ENCODE measurements at places on chromosomes 5 and 9.
A peak's percentile ranks its signal among the peaks of the same experiment; 100 is the strongest.

DNA sequence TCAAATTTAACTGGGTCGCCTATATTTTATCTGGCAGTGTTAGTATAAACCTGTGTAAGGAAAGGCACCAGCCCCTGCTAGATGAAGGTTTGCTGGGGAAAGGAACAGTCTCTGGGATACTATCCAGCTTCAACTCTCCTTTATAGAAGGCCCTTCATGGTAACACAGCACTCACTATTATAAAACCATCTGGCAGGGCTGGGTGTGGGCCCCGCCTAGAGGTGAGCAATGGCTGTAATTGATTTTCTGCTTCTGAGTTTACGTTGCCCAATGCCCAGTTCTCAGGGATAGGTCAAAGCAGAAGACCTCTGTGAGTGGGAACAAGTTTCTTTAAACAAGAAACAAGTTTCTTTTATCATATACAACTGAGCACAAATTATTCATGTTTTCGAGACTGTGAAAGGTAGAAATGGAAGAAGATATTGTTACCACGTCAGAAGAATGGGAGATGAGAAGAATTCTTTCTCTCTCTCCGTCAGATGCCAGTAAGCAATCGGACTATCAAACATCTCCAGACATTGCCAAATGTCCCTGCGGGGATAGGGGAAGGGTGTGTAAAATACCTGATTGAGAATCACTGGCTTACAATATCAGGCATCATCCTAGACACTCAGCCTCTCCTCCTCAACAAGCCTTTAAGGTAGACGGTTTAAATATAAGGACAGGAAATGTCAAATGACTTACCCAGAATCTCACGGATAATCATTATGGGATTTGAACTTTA lies 205.9 kb downstream of the PDZD2 start:
- peak; percentile 47 for DNase-seq

- no peak for DNase-seq
These were observed 20.0 kb downstream of the MORN5 start for GRCh38 chr9:122179690-122180074.

- DNase-seq: no peak
These were observed 98.4 kb upstream of the ERCC6L2 start for GRCh38 chr9:95777136-95777535.

DNA sequence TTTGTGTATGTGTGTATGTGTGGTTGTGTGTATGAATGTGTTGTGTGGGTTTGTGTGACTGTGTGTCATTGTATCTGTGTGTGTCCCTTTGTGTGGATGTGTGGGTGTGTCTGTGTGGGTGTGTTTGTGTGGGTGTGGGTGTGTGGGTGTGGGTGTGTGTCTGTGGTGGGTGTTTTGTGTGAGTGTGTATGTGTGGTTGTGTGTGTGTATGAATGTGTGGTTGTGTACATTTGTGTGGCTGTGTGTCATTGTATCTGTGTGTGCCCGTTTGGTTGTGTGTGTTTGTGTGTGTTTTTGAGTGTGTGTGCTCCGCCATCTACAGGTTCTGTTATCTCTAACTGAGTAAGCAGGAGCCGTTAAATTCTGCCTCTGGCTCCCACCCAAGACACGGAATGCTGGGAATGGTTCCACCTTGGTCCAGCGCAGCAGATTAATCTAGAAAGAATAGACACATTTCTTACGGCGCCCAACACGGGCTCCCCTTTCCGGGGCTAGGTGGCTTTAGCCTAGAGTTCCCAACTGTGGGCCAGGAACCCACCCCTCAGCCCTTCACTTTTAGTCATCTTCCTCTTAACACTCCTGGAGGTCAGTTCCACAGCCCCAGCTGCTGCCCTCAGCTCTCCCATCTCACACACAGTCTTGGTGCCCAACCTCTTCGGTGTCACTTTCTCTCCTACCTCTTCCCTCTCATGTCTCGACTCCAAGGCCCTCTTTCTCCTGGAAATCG lies 197.1 kb downstream of the TTLL11 start:
- no peak for DNase-seq

DNA sequence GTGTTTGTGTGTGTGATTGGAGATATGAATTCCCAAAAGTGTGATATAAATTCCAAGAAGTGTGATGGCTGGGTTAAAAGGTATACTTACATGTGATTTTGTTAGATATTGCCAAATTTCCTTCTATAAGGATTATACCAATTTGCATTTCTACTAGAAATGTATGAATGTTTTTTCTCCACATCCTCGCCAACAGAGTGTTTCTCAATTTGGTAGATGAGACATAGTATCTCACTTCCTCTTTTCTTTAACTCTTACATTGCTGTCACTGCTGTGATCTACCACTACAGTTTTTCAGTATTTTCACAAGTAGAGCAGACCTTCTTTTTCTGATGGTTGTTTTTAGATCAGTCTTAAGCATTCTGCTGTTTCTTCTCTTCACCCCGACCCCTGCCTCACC lies 111.3 kb downstream of the FER start:
- DNase-seq: no peak

GRCh38 chr5:124902097-124902821 lies 155.8 kb upstream of the ZNF608 start:
- peak; percentile 37 for DNase-seq

GRCh38 chr5:112417931-112418658 lies 982 bp downstream of the EPB41L4A start:
- DNase-seq: peak; percentile 43

DNA sequence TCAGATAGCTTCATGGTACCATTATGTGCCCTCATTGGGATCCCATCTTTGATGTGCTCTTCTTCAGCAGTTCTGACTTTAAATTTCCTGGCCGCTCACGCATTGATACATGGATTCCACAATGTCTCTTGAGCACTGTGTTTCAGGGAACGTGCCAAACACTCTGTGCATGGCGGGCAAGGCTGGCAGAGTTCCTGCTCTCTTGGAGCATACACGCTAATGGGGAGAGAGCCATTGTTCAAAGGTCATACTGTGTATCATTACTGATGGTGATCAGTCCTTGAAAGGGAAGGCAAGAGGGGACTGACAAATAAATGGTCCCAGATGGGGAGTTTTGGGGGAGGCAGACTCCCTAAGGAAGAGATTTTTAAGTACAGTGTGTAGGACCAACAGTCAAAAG lies 52.3 kb downstream of the AMBP start:
- no peak for DNase-seq

DNA sequence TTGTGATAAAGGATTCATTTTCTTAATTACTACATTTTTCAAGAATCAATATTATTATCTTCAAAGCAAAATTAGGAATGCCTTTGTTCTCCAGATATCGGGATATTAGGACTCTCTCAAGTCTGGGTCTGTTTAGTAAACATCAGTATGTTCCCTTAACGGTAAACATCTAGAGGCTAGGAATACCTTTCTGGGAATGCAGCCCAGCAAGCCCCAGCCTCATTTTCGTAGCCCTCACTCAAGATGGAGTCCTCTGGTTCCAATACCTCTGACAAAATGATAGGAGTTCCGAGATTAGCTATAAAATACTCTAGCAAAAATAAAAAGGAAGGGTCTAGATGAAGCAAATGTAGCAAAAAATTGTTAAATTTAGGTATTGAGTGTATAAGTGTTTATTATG lies 84.5 kb downstream of the TEX10 start:
- no peak for DNase-seq

- no peak for DNase-seq
These were observed 22.7 kb upstream of the ANXA6 start for GRCh38 chr5:151180291-151180690.

DNA sequence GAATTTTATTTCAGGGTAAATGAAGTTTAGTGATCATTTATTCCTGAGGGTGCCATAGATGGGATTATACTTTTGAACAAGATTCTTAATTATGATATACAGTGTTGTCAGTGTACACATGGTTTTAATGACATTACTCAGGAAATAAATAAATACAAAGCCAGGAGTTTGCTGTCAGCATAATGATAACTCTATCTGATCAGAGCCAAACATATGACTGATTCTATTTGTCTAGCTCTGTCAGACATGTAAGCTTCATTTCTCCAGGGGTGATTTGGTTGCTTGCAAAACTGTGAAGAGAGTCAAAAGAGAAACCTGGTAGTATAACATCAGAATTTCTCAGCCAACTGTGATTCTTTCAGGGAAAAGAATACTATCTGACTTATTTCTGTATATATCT lies 1425.8 kb upstream of the C9orf72 start:
- no peak for DNase-seq

DNA sequence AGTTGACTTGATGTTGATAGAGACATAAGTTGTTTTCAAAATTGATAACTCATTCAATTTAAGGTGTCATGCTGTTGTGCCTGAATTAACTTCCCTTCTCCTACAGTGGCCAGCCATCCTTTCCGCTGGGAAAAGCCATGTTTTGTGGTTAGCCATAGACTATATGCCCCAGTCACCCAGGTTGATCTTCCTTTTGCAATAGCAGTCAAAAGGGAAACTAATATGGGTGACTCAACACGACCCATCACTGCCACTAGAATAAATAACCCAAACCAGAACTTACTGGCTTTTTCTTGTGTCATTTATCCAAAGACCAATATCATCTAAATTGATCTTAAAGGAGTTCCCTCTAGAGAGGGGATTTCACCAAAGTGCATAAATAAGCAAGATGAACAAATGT lies 87.4 kb downstream of the PTCD2 start:
- no peak for DNase-seq

DNA sequence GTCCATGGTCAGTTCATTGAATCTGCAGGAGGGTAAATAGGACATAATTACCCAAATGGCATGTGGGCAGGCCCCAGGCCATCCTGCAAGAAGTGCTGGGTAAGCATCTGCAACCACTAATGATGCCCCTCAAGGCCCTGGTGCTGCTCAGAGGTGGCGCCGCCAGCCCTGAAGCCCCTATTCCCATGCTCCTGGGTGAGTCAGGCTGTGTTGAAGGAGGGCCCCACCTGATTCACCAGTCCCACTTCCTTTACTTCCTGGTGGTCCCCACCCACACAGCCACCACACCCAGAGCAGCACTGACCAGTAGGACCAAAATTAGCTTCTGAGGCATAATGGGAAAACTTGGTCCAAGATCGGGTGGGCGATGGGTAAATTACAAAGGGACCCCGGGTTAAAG lies 120.4 kb upstream of the SPRY4 start:
- DNase-seq: no peak

DNA sequence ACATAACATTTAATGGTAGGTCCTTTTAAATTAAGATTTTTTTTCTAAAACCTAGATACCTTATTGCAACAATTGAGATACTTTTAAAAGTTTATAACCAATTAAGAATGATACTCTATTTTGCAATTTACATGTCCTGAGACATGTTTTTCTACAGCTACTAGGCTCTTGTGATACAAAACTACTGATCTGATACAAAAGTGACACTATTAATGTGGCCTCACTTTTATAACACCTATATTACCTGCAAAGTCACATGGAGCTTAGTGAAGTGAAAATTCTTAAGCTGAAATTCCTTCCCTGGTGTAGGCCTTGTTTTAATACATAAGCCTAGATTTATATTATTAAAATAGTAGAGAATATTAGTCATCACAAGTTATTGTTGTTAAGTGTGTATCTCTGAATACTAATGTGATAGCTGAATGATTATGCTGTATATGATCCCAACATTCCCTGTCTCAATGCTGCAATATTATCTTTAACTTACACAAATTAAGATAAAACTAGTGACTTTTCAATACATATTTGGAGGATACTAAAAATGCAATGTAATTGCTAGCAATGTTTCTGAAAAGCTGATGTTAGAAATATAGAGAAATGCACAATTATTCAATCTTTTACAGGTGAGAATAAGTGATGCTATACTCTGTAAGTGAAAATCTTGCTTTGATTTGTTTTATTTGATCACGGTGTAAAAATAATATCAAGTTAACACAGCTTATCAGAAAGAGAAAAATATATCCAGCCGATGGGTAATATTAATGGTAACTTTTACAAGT lies 2.6 kb downstream of the NFIB start:
- no peak for DNase-seq

DNA sequence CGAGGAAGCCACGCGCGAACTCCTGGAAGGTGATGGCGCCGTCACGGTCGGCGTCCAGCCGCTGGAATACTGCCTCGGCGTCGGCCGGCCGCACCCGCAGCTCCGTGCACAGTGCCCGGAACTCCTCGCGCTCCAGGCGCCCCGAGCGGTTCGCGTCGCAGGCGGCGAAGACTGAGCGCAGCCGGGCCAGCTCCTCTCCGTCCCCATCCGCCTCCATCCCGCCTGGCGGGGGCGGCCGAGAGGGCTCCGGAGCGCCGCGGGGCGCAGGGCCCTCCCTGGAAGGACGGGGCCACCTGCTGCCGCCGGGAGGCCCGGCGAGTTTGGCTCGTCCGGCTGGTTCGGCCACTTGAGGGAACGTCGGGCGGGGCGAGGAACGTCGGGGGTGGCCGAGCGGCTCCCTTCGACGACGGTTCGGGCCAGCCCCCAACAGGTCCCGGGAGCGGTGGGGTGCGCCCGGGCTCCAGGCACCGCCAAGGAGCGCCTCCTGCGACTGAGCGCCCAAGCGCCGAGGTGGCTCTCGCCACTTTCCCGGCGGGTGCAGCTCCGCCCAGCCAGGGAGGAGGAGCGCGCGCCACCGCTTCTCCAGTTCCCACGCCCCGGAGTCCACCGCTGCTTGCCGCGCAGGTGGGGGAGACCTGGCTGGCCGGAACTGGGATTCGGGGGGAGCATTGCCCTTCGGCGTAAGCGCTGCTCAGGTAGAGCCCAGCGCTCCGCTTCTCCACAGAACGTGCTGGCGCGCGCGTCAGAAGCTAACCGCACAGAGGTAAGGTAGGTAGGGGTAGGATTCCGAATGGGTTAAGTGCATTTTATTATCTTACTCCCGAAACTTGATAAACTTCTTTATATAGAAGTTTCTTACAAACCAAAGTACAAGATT lies at the start of gene RASEF:
TSS of gene RASEF (minus strand) at position 492 of the 877 bp plus-strand sequence. CDS start at position 217, 275 bp downstream.
- DNase-seq: peak; percentile 91

DNA sequence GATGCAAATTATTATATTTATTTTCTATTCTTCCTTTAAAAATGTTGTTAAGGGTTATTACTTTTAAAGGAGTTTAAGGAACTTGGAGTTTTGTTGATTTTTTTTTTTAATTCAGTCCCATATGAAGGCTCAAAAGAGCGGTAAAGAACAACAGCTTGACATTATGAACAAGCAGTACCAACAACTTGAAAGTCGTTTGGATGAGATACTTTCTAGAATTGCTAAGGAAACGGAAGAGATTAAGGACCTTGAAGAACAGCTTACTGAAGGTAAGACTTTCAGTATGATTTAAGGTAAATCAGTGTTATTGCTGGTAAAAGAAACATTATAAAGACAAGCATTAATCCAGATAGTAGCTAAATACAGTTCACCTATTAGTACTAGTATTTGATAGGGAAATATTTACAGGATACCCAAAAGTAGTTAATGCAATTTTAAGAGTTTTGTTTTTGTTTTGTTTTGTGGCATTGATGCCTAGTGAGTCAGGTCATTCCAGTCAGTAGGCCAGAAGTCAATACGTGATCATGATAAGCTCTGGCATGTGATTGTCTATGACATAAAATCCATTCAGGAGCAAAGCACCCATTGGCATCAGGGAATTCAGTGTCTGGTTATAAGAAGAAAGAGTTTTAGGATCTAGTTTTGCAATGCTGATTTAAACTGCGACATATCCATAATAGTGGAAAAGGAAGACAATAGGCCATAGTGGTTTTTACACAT lies 49.2 kb downstream of the CNTRL start:
- DNase-seq: no peak

- peak; percentile 55 for DNase-seq
These were observed 98.9 kb downstream of the CSNK1G3 start for GRCh38 chr5:123610665-123611405.

Data from Calu3 (cell line).